ENCODE measurements at places on chromosomes 1 and 21. TPM values are rescaled to one million over a fixed set of nuclear protein-coding genes. Genes with fewer than 3 reads are reported as not detected.

DNA sequence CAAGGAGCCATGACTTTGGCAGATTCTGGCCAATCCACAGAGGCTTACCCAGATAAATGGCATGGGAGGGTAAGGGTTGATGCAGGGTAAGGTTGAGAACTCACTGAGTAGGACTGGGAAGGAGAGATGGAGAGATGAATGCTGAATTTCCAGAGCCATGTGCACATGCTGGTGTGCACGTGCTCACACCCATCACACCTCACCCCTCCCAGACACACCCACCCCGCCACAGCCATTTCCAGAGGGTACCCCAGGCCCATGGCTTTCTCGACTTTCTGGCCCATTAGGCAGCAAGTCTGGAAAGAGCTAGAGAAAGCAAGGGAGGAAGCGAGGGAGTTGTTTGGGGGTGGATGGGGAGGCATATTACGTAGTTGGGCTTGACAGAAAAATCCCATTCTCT is 1.6 kb downstream of the CACNA1S start:
- DNase-seq, result no peak

GRCh38 chr1:196466654-196467053 is 141.6 kb downstream of the KCNT2 start:
- DNase-seq, result no peak

DNA sequence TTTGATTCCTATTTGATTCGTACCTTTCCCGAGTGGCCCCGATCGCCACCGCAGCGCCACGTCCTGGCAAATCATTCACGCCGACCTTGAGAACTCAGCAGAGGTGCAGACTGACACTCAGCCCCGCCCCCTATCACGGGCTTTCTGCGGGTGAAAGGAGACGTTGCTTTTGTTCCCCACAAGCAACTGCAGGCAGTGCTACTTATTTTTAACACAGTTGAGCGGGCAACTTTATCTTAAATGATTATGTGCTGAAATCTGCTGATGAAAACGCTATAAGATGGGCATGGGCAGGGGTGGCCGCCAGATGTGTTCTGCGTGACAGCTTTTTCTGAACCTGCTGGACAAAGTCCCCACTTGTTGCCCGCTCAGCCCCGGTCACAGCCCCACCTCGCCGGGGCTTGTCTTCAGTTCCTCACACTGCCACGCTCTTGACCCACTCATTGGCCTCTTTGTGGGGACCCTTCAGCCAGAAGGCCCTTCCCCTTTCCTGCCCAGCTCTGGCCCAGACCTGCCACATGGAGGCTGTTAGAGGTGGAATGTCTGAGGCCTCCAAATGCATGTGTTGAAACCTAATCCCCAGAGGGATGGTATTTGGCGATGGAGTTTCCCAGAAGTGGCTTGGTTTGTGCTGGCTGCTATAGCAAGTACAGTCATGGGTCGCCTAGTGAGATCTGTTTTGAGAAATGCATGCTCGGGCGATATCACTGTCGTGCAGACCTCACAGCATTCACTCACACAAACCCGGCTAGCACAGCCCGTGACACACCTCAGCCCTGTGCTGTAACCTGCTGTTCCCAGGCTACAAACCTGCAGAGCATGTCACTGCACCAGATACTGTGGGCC is 15.7 kb upstream of the PDXK start:
- DNase-seq, result no peak

GRCh38 chr1:177820213-177820612 is 149.6 kb downstream of the SEC16B start:
- no peak for DNase-seq

DNA sequence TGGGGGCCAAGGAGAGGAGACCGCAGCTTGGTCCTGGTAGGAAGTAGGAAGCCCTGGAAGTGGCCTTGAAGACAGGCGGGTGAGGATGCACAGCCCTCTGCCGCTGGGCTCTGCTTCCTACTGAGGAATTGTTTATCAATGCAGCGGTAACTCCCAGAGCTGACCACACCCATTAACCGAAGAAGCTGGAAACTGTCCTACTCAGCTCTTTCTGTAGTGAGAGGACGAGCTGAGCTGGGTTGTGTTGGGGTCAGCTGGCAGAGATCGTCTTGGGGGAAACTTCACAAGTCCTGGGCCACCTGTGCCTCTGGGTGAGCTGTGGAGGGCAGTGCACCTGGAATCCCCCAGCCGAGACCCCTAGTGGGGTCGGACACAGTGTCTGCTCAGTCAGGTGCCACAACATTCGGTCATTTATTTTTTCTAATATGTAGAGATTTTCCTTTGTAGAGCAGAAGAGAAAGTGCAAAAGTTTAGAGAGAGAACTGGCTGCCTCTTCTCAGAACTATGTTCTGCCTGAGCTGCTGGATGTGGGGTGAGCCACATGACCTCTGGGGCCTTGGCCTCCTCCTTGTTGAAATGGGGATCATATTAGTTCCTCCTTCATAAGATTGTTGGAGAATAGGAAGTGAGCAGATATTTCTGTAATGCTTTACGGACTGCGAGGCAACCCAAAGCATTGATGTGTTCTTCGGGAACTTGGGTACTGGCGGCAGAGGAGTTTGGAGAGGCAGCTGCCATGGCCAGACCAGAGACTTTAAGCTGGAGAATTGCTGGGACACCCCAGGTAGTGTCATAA is 3.6 kb downstream of the NECAP2 start:
- DNase-seq, result no peak

The OR10J1 gene
- not detected for total RNA-seq

The LCE1C gene
- not detected for total RNA-seq

The CSF1 gene
- 4.6 TPM for total RNA-seq
